Activated T-cell treated with anti-CD3 and anti-CD28 coated beads, Interleukin-2, amount 50 U/mL, for 24 hours (primary cell): ENCODE measurements at places on chromosomes 4 and X.

DNA sequence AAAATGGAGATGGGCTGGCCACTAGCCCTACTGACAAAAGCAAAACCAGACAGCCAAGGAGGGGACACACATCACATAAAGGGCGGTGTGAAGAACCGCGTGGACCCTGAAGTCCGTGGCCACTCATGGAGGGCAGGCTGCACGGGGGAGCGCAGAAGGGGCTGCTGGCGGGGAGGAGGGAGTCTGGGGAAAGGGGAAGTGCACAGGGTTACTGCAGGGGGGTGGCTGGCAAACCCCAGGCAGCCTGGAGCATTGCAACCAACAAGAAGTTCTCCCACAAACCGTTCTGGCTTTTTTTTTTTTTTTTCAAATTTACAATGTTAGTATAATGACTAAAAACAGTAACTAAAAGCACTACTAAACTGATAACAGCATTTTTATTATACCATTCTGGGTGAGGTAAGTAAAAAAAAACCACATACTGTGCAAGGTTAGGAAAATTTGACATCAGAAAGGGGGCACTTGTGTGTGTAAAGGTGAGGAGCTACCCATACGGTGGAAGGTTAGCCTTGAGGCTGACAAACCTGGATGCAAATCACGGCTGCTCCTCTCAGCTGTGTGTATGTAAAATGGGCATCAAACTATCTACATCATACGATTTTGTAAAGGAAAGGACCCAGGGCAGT lies 87.1 kb downstream of the TSPAN5 start:
- no peak for DNase-seq

- DNase-seq, result no peak
Measured at GRCh38 chr4:22537864-22538263, 22.0 kb upstream of the ADGRA3 start.

DNA sequence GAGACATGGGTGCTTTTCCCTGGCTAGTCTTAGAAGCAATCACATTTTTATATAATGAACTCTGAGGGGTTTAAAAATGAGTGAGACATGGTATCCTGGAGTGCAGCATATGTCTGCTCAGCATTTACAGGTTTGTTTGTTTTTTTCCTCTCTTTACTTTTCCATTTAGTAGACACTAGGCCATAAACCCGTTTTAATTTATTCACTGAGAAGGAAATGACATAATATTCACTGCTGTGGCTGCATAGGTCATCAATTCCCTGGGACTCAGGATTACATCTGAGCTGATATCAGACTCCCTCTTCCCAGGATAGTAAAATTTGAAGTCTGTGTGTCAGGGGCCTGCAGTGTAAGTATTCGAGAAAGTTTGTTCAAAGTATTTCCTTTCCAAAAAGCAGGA lies 178.9 kb upstream of the SPRY1 start:
- no peak for DNase-seq

DNA sequence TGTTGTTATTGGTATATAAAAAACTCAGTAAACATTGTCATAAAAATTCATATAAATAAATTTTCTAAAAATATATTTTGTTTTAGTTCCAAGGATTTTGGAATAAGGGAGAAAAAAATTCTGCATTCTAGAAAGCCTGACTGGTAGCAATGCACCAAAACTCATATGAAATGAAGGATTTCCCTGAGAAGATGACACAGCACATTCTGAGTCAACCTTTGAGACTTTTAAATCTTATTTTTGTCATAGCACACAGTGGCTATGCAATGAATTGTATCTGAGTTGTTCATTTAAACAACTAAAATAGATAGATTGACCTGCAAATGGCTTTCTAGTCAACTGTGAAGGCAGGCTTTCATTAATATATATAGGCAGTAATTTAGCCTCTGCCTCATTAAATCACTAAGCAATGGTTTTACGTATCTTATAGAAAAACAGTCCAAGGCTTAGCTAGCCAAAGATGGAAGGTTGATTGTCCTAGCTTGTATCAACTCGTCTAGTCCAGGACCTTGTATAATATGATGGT lies 239.1 kb upstream of the NEIL3 start:
- DNase-seq, result no peak

- DNase-seq, result no peak
Measured at GRCh38 chr4:174553828-174554227, 31.5 kb upstream of the HPGD start.
